Stimulated activated CD4-positive, alpha-beta T cell treated with anti-CD3 and anti-CD28 coated beads, TNF-alpha, amount 100 ng/mL, for 4 hours (primary cell): ENCODE measurements at places on chromosomes 5 and 9.

DNA sequence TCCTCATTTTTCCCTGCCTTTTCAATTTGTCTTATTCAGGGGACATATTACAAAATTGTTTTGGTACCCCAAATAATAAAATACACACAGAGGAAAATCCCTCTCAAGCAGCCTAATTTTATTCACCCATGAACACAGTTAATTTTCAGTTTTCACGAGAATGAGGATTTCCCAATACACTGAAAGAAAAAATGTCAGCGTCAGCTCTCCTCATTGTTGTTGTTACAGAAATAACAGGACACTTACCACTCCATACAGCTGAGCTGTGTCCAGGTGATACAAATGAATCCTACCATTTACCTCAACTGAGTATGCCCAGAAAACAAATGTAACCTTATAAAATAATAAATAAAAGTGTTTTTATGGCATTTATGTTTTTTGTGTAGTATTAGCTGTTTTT lies 144.6 kb upstream of the PCA3 start:
- no peak for DNase-seq

DNA sequence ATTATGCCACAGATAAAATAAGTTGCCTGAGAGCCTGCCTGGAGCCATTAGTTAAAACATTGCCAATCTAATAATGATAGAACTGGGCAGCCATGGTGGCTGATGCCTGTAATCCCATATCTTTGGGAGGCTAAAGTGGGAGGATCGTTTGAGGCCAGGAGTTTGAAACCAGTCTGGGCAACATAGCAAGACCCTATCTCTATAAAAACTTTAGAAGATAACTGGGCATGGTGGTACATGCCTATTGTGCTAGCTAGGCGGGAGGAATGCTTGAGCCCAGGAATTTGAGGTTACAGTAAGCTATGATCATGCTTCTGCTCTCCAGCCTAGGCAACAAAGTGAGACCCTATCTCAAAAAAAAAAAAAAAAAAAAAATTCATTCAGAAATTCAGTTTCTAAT lies 52.6 kb downstream of the RAI14 start:
- no peak for DNase-seq

DNA sequence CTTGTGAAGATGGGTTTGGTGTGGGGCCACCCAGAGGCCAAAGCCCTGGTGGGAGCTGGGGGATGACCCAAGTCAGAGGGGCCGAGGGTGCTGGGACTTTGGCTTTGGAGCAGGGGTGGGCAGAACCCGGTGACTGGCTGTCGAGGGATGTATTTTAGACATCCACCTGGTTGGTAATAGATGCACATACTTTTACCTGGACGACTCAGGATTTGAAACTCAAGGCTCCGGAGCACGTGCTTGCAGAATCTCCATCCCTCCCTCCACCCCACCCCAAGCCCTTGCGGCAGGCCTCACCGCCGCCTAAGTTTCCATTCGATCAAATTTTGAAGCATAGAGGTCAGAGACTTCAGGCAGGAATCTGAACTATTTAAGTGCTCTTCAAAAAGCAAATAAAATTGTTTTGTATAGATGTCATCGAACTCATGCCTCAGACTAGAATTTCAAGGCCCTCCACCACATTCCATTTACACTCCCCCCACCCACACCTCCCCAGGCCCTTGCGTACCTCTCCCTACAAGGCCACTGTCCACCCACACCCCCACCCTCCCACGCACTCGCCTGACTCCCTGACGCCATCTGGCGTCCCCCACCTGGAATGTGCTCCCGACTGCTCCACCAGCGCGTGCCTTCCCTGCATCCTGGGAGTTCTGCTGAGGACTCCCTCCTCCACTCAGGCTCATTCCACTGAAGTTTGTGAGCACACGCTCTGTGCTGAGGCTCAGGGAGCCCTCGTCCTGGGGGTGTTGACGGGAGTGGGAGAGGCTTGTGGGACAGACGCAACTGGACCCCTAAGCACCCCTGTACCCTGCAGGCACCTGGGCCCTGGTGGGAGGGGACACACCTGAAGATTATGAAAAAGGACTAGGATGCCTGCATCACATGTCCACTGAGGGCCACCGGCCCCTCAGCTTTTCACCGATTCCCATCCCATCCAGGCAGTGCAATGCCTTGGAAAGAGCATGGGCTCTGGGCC lies 56.4 kb upstream of the RPL26L1 start:
- no peak for DNase-seq

GRCh38 chr5:111495159-111495558 lies 17.2 kb downstream of the STARD4 start:
- no peak for DNase-seq

DNA sequence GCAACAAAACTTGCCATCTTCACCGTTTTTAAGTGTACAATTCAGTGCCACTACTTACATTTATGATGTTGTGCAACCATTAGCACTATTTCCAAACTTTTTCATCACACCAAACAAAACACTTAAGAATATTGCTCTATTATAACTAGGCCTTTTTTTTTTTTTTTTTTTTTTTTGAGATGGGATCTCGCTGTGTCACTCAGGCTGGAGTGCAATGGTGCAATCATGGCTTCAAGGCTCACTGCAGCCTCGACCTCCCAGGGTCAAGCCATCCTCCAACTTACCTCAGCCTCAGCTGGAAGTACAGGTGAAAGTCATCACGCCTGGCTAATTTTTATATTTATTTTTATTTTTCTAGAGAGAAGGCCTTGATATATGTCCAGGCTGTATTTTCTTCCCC lies 22.3 kb upstream of the LMNB1 start:
- no peak for DNase-seq

DNA sequence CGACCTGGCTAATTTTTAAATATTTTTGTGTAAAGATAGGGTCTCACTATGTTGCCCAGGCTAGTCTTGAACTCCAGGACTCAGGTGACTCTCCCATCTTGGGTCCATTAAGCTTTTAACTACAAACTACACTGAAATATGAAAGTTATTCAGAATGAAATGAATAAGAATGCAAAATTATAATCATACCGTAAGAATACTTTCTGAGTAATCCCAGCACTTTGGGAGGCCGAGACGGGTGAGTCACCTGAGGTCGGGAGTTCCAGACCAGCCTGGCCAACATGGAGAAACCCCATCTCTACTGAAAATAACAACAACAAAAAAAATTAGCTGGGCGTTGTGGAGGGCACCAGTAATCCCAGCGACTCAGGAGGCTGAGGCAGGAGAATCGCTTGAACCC lies 1.1 kb upstream of the ORM1 start:
- no peak for DNase-seq

- DNase-seq = no peak
These were observed 161.2 kb upstream of the PITX1 start for GRCh38 chr5:135195270-135195608.

DNA sequence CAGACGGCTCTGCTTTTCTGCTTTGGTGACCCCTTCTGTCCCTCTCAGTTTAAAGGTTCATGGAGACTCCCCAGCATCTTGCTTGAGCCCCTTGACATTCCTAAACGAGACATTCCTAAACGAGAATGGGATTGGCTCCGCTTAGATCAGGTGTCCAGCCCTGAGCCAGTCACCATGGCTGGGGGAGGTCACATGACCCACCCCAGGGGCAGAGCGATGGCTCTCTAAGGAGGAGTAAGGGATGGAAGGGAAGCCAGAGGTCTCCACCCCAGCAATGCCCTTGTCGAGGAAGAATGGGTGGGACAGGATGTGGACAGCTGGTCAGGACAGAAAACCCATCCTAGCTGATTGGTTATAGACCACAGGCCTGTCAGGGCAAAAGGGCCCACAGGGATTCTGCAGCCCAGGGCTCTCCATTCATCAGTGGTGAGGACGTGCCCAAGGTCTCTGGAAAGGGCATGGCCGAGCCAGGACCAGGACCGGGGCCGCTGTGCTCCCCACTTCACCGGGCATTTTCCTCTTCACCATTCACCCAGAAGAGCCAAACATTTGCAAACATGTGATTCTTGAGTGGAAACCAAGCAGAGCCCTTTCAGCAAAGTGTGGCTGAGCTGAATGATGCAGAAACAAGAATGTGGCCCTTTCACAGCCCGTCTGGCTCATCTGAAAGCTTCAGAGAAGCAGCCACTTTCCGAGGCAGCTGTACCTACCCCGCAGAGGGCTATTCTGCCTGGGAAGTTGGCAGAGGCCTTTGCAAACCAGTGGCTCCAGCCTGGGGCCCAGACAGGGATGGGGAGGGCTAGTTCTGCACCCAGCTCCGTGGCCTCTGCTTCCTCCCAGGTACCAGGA lies 19.8 kb upstream of the AIF1L start:
- no peak for DNase-seq

DNA sequence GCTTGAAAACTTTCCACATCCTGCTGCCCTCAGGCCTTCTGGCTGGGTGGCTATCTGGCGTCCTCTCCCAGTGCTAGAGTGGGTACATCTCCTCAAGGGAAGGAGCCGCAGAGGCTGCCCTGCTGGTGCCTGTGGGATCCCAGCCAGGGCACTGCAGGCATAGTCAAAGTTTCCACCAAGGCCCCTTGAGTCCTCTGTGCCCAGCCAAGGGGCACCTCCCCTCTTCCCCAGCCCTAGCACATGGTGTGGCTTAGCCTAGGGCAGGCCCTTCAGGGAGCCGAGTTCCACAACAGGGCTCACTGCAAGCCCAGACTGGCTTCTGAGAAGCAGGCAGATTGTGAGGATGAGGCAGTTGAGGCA lies 103.2 kb downstream of the RGS3 start:
- no peak for DNase-seq

GRCh38 chr5:173627860-173628392 lies 11.5 kb upstream of the BOD1 start:
- DNase-seq = no peak

- no peak for DNase-seq
These were observed 65.1 kb upstream of the CCDC152 start for GRCh38 chr5:42691413-42691937.

GRCh38 chr9:79788662-79789061 lies 216.9 kb downstream of the TLE4 start:
- DNase-seq = no peak
